ENCODE measurements at places on chromosomes 7 and 10. TPM values are rescaled to one million over a fixed set of nuclear protein-coding genes. Genes with fewer than 3 reads are reported as not detected.
A peak's percentile ranks its signal among the peaks of the same experiment; 100 is the strongest.

GRCh38 chr10:67612176-67612575, 83.8 kb downstream of the CTNNA3 start:
- DNase-seq: no peak

ZNF485 gene
- 1.4 TPM for total RNA-seq

PDE1C gene
- total RNA-seq: not detected

GRCh38 chr10:43199088-43199683, 60.9 kb downstream of the CSGALNACT2 start:
- no peak for DNase-seq

- no peak for DNase-seq
These were observed 3.0 kb downstream of the BAMBI start for GRCh38 chr10:28680358-28680752.

DNA sequence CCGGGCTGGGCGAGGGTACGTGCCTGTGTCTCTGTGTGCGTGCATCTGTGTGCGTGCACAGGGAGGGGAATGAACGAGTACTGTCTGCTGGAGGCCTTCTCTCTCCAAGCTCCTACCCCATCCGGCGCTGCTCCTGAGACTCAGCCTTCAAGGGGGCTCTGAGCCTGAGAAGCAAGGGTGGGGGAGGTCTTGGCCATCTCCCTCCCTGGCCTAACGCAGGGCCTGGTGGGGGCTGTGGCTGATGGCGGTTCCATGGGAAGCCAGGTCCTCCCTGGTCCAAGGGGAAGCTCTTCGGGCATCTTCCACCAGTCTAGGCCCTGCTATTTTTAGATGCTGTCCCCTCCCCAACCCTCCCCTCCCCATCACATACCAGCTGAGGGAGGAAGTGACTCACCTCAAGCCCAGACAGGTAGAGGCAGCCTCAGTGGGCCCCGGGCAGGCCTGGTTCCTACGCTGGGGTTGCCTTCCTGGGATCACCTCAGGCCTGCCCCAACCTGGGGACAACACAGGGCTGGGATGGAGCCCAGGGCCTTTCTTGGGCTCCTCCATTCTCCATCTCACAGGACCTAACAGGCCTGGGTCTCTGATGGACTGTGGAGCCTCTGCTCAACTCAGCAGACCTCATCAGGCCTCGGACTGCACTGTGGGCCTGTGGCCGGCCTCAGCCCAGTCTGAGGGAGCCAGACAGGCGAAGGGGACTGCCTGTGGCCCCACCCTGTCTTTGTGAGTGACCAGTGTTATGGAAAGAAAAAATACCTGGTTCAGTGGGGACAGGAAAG, 32.2 kb downstream of the DNAJB12 start:
- DNase-seq: peak; percentile 68

DNA sequence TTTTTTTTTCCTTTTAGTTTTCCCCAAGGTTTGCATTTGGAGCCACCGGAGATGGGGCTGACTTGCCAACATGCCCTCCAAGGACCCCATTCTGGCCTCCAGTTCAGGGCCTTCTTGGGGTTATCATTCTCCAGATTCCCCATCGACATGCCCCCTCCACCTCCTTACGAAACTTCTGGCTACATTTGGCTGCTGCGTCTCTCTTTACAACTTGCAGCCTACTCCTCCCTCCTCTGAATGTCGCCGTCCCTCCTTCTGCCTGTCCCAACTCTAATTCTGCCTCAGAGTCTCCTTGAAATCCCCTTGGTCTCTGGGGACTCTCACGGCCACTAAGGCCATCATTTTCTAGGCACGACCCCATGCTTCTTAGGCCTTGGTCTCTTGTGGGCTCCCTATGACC, 72.2 kb upstream of the PODXL start:
- no peak for DNase-seq

RHOBTB1 gene
- 0.97 TPM for total RNA-seq

Data from natural killer cell (primary cell).